ENCODE measurements at places on chromosomes 2 and 18.

- DNase-seq, result no peak
Measured at GRCh38 chr2:184517402-184517801, 80.9 kb upstream of the ZNF804A start.

GRCh38 chr2:50974940-50975339 is 57.0 kb downstream of the NRXN1 start:
- no peak for DNase-seq

DNA sequence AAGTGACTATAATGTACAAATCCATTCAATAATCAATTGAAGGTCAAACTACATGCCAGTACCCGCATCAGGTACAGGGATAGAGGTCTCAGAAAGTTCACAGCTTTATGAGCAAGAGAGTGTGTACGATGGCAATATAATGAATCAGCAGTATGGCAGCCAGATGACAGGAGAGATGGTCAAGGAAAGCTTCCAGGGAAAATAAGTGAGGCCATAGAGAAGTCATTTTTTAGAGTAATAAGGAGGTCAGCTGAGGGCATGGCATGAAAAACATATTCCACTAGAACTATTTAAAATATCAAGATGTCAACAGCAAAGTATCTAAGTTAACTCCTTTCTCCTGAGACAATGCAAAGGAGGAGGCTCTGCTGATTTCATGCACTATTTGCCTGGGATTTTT is 108.0 kb downstream of the SLC8A1 start:
- no peak for DNase-seq

DNA sequence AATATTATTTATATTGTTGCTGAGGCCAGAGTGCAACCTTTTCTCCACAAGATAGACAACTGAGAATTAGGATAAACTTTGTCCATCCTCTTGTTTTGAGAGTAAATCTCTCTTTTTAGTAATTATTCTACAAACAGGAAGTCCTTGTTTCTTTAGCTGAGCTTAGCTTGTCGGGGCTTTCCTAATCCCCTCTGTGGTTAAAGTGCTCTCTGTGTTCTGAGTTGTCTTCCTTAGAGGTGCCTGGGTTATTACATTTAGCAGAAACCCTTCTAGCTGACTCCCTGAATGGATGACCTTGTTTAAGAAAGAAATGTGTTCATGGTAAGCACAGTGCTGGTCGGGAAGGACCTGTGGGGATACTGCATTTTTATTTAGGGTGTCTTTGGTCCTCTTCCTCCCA is 12.7 kb downstream of the USP39 start:
- DNase-seq, result no peak

- DNase-seq, result no peak
Measured at GRCh38 chr2:236661061-236661761, 91.6 kb downstream of the ACKR3 start.

Data from stimulated activated CD8-positive, alpha-beta memory T cell treated with anti-CD3 and anti-CD28 coated beads, Interleukin-2, amount 100 ng/mL, for 1 hour (primary cell).